Psoas muscle (tissue), 8 donors: ENCODE measurements at places on chromosomes 1 and 21.
A peak's percentile ranks its signal among the peaks of the same experiment; 100 is the strongest.

- peaks cover 6% of the 10 kb centered on the region for H3K4me1 ChIP-seq
- peak overlapping the region; percentile 71 for H3K4me3 ChIP-seq
- no peaks in the 10 kb centered on the region for H3K27me3 ChIP-seq
- H3K36me3 ChIP-seq, result no peaks in the 10 kb centered on the region
These were observed 65.6 kb upstream of the IRF2BP2 start for GRCh38 chr1:234675572-234675971.

DNA sequence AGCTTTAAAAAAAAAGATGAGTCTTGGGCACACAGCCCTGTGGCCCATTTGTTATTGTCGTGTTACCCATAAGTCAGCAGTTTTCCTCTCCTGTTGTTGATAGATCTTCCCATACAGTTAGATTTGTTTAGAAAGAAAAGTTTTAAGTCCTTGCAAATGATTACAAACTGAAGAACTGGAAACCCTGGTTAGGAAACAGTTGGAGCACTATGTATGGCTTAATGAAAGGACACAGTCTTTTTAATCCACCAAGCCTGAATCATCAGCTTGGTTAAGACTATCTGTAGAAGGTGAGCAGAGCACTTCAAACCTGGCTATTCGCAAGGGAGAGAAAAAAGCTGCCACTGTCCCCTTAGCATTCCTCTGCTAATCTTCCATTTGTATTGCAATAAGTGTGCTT, 241.0 kb downstream of the DISC1 start:
- H3K4me1 ChIP-seq, result peaks cover 1% of the 10 kb centered on the region
- H3K27ac ChIP-seq, result no peak overlapping the region
- H3K4me3 ChIP-seq, result no peak overlapping the region

DNA sequence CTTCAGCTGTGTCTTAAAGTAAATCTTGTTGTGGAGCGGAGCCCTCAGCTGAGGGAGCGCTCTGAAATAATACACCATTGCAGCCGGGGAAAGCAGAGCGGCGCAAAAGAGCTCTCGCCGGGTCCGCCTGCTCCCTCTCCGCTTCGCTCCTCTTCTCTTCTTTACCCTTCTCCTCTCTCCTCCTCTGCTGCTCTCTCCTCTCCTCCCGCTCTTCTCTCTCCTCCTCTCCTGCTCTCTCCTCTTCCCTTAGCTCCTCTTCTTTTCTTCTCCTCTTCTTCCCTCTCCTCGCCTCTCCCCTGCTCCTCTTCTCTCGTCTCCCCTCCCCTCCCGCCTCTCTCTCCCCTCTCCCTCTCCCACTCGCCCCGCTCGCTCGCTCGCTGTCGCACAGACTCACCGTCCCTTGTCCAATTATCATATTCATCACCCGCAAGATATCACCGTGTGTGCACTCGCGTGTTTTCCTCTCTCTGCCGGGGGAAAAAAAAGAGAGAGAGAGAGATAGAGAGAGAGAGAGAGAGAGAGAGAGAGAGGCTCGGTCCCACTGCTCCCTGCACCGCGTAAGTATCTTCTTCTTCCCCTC, at the start of gene PROX1:
PROX1 (plus strand) TSS at position 47 of the 580 bp plus-strand sequence. CDS start 8,563 bp downstream, outside the sequence.
- H3K27ac ChIP-seq, result peak within 1 kb of the TSS; percentile 85
- peak within 1 kb of the TSS; percentile 72 for H3K4me3 ChIP-seq
- no peaks in the 10 kb centered on the region for H3K27me3 ChIP-seq
- DNase-seq, result no peak

DNA sequence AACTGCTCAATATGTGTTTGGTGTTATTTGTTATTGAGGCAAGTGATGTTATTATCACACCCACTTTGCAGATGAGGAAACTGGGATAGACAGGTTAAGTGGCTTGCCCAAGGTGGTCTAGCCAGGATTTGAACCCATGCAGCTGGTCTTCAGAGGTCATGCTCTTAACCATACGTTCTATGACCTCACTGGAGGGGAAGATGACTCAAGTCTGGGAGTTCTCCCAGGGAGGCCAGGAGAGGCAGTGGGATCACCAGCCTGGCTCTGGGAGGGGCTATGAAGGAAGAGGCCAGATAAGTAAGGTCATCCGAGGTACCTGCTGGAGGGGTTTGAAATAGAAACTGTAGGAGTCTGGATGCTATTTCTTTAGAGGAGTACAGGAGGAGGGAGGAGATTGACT, 95.3 kb downstream of the NAV1 start:
- no peak overlapping the region for H3K4me3 ChIP-seq
- H3K27ac ChIP-seq, result no peak overlapping the region
- peaks cover 5% of the 10 kb centered on the region for H3K36me3 ChIP-seq
- no peaks in the 10 kb centered on the region for H3K27me3 ChIP-seq
- no peak for DNase-seq

DNA sequence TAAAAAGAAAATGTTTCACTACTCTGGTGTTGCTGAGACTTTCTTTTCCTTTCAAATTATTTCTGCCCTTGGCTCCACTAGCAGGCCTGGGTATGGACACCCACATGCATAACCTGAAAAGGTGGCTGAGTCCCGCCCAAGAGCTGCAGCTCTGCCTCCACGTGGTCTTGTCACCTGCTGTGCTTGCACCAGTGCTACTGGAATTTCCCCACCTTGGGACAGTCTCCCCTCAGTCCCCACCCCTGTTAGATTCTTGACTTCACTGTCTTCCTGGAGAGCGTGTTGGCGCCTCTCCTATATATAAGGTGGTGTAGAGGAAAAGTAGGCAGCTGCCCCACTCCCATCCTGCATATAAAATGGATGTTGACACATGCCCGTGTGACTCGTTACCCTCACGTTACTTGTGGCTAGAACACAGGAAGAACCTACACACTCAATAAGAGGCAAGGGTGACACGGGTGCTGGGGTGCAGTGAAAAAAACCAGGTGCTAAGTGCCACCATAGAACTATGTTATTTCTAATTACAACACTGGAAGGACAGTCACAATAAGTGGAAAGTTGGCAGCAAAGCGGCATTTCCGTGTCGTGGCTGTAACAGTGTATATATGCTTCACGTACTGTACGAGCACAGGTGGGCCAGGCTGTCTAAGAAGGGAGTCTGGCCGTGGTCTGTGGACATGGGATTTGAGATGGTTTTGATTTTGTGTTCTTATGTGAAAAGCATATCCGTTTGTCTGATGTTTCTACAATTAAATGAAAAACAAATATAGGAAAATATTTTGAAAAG, 61.0 kb downstream of the POFUT2 start:
- H3K36me3 ChIP-seq, result peaks cover 22% of the 10 kb centered on the region
- H3K27ac ChIP-seq, result no peak overlapping the region
- H3K4me3 ChIP-seq, result no peak overlapping the region
- no peak for DNase-seq

DNA sequence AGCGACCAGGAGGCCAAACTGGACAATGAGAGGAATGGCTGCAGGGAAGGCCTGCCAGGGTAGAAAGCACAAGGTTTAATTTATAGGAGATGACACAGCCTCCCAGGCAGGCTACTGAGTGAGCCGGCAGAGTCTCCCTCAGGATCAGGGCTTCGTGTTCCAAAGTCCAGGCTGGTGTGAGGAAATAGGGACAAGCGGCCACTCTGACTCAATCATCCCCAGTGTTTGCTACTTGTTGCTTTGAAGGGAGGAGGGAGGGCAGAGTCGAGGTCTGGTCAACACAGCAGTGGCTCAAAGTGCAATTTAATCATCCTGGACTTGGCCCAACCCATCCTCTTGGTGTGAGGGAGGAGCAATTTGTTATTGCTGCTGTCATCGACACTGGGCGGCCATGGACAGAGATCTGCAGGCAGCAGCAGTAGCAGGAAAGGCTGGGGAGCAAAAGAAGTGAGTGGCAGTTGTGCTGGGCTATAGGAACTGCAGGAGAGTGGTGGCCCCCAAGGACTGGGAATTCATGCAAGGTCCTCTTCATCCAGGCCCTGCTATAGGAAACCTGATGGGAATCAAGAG, 27.5 kb downstream of the TBX15 start:
- H3K27me3 ChIP-seq, result no peaks in the 10 kb centered on the region
- no peak overlapping the region for H3K4me3 ChIP-seq
- H3K4me1 ChIP-seq, result peaks cover 69% of the 10 kb centered on the region
- H3K27ac ChIP-seq, result peak overlapping the region; percentile 91

GRCh38 chr1:203338335-203339036, 12.4 kb downstream of the FMOD start:
- no peaks in the 10 kb centered on the region for H3K27me3 ChIP-seq
- H3K27ac ChIP-seq, result no peak overlapping the region
- no peaks in the 10 kb centered on the region for H3K36me3 ChIP-seq
- peaks cover 11% of the 10 kb centered on the region for H3K4me1 ChIP-seq
- no peak overlapping the region for H3K4me3 ChIP-seq

GRCh38 chr1:162696286-162696862, 64.1 kb downstream of the DDR2 start:
- peak overlapping the region; percentile 38 for H3K27ac ChIP-seq
- H3K4me3 ChIP-seq, result no peak overlapping the region
- peaks cover 14% of the 10 kb centered on the region for H3K4me1 ChIP-seq
- H3K27me3 ChIP-seq, result no peaks in the 10 kb centered on the region
- DNase-seq, result peak; percentile 72

DNA sequence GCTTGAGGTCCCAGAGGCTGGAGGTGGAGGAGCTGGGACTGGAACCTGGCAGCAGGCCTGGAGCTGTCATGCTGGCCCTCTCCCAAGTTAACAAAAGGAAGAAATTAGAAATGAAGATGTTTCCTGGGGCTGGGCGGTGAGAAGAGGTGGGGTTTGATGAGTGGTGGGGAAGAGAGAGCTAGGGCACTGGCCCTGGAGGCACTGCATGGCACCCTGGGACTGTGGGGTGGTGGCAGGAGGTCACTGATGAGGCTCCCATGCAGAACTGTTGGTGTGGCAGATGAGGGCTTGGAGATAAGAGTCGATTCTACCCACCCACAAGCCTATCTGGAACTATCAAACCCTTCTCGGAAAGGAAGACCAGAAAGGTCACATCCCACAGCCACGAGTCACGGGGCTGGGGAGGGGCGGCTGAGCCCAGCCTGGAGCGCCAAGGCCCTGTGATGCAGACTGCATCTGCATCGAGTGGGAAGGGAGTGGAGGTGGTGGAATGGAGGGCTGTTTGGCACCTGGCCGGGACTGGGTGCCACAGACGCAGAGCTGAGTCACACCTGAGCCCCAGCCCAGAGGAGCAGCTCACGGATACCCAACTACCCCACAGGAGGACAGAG, 29.4 kb downstream of the MRPL37 start:
- DNase-seq, result peak; percentile 41
- no peaks in the 10 kb centered on the region for H3K4me1 ChIP-seq
- H3K36me3 ChIP-seq, result peaks cover 20% of the 10 kb centered on the region
- no peak overlapping the region for H3K4me3 ChIP-seq
- no peaks in the 10 kb centered on the region for H3K27me3 ChIP-seq

GRCh38 chr21:19683492-19683891, 1279.9 kb upstream of the TMPRSS15 start:
- no peaks in the 10 kb centered on the region for H3K36me3 ChIP-seq
- H3K4me1 ChIP-seq, result no peaks in the 10 kb centered on the region
- H3K27ac ChIP-seq, result no peak overlapping the region
- no peak for DNase-seq
- H3K4me3 ChIP-seq, result no peak overlapping the region
- no peaks in the 10 kb centered on the region for H3K27me3 ChIP-seq

- peaks cover 38% of the 10 kb centered on the region for H3K4me1 ChIP-seq
- H3K27me3 ChIP-seq, result no peaks in the 10 kb centered on the region
- peak overlapping the region; percentile 95 for H3K27ac ChIP-seq
- no peaks in the 10 kb centered on the region for H3K36me3 ChIP-seq
- no peak for DNase-seq
- H3K4me3 ChIP-seq, result no peak overlapping the region
These were observed 207.1 kb upstream of the SGIP1 start for GRCh38 chr1:66326867-66327266.

DNA sequence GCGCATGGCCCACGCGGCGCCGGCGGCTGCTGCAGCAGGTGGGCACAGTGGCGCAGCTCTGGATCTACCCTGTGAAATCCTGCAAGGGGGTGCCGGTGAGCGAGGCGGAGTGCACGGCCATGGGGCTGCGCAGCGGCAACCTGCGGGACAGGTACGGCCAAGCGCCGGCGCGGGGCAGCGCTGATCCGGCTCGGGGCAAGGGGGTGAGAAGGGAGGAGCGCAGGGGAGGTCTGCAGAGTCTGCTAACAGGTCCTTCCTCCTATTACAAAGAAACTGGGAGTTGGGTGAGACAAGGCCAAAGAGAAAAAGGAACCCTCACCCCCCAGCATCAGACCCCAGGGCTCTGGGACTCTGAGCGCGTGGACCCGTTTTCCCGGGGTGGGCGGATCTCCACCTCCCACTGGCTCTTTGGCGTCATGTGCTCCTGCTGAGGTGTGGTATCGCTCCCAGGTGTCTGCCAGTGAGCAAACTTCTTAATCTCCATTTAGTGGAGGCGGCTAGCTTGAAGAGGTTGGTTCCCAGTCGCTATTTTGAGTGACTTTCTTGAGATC, 431 bp downstream of the MTARC1 start:
- H3K36me3 ChIP-seq, result no peaks in the 10 kb centered on the region
- H3K4me3 ChIP-seq, result peak overlapping the region; percentile 75
- H3K27ac ChIP-seq, result peak overlapping the region; percentile 76
- H3K4me1 ChIP-seq, result peaks cover 19% of the 10 kb centered on the region
- no peak for DNase-seq
- no peaks in the 10 kb centered on the region for H3K27me3 ChIP-seq

GRCh38 chr1:100230765-100231164, 18.9 kb downstream of the DBT start:
- H3K27ac ChIP-seq, result no peak overlapping the region
- H3K4me3 ChIP-seq, result no peak overlapping the region
- DNase-seq, result no peak
- no peaks in the 10 kb centered on the region for H3K4me1 ChIP-seq
- peaks cover 79% of the 10 kb centered on the region for H3K36me3 ChIP-seq

- no peaks in the 10 kb centered on the region for H3K27me3 ChIP-seq
- DNase-seq, result no peak
- no peaks in the 10 kb centered on the region for H3K36me3 ChIP-seq
- no peaks in the 10 kb centered on the region for H3K4me1 ChIP-seq
- no peak overlapping the region for H3K4me3 ChIP-seq
These were observed 1316.8 kb upstream of the B3GALT2 start for GRCh38 chr1:194503209-194503608.

DNA sequence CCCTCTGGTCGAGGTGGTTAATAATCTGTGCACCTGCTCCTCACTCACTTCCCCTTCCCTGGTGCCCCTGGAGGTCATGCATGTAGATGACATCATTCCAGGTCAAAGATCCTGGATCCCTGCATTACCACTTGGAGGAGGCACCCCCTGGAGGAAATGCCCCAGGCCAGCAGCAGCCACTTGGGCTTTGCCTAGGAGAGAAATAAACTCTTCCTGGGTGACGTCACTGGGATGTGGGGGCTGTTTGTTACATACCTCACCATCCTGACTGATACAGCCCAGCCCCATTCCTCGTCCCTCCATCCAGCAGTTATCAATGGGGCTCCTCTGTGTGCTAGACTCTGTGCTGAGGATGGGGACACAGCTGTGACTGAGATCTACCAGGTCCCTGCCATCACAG, 433.6 kb downstream of the PTPRU start:
- no peak overlapping the region for H3K4me3 ChIP-seq
- no peaks in the 10 kb centered on the region for H3K4me1 ChIP-seq
- H3K27ac ChIP-seq, result no peak overlapping the region
- no peaks in the 10 kb centered on the region for H3K36me3 ChIP-seq
- H3K27me3 ChIP-seq, result no peaks in the 10 kb centered on the region
- no peak for DNase-seq
